ENCODE measurements at places on chromosomes 12 and 14.

DNA sequence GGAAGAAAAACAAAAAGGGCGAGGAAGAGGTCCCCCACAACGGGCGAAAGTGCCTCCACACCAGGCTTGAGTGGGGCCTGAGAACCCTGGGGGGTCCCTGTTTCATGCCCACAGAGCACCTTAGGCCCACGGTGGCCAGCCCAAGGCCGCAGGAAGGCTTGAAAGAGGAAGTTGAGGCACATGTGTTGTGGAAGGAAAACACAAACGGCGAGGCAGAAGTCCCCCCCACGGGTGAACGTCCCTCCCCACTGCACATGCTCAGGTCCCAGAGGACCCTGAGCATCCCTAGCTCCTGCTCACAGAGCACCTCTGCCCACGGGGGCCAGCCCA, 371.5 kb downstream of the ALG10 start:
- no peak for DNase-seq

GRCh38 chr14:27236601-27237000, 638.8 kb upstream of the NOVA1 start:
- DNase-seq: no peak

DNA sequence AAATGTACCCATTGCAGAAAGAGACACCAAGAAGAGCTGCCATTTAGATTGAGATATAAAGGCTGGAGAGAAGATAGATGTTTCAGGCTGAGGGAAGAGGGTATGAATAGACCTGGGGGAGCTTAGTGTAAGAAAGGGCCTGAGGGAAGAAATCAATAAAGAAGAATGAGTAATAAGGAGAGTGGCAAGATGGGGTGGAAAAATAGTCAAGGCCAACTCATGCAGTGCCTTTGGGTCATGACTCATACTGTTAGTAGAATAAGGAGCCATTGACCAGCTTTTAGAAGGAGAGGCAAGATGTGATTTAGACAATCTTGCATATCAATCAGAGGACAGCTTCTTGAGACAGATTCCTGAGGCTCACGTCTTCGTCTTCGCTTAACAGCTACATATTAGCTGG, 287.5 kb downstream of the DUSP6 start:
- DNase-seq: no peak

GRCh38 chr12:47020211-47020821, 59.1 kb upstream of the PCED1B start:
- no peak for DNase-seq

- no peak for DNase-seq
Observed at GRCh38 chr14:51951656-51952055, 37.7 kb upstream of the RTRAF start.

GRCh38 chr12:26971963-26972362, 33.7 kb downstream of the FGFR1OP2 start:
- no peak for DNase-seq

GRCh38 chr12:109110988-109111495, 5.3 kb upstream of the ACACB start:
- DNase-seq: peak; percentile 40

DNA sequence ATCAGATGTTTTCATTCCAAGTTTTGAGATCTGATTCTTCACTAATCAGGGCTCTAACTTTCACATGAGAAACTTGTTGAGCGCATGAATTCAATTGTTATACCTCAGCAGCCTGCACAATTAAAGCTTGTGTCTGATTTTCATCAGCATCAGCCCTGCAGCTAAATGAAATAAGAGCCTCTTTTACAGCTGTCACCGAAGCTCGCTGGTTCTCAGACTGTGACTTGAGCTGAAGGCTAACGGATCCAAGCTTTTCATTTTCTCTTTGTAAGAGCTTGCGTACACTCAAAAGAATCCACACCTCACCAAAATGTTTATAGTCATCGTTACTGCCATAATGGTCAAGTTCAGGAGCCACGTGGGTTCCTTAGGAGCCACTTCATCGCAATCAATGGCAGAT, 65.5 kb upstream of the BEGAIN start:
- no peak for DNase-seq

- no peak for DNase-seq
Observed at GRCh38 chr12:5305886-5306545, 125.9 kb upstream of the NTF3 start.

DNA sequence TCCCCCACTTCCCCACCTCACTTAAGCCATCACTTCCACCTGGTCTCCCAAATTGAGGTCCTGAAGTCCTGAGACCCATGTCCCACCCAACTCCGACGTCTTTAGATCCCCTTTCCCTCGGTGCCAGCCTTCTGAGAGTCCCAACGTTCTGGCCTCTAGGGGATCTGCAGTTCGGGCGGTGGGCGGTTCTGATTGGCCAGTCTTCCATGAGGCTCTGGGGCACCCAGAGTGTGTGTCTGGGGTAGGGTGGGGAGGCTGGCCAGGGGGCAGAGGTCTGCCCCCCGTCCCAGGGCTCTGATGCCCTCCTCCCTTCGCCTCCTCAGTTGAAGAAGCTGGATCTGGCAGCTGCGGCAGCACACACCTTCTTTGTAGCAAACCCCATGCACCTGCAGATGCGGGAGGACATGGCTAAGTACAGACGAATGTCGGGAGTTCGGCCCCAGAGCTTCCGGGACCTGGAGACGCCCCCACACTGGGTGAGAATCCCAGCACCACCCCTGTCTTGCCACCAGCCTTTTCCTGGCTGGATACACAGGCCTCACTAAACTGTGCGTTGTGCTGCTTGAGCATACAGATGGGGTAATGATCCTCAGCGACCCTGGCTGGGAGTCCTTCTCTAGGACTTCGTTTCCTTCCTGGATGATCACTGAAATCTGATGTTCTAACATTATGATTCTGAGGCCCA, 1.5 kb downstream of the P3H3 start:
- no peak for DNase-seq

DNA sequence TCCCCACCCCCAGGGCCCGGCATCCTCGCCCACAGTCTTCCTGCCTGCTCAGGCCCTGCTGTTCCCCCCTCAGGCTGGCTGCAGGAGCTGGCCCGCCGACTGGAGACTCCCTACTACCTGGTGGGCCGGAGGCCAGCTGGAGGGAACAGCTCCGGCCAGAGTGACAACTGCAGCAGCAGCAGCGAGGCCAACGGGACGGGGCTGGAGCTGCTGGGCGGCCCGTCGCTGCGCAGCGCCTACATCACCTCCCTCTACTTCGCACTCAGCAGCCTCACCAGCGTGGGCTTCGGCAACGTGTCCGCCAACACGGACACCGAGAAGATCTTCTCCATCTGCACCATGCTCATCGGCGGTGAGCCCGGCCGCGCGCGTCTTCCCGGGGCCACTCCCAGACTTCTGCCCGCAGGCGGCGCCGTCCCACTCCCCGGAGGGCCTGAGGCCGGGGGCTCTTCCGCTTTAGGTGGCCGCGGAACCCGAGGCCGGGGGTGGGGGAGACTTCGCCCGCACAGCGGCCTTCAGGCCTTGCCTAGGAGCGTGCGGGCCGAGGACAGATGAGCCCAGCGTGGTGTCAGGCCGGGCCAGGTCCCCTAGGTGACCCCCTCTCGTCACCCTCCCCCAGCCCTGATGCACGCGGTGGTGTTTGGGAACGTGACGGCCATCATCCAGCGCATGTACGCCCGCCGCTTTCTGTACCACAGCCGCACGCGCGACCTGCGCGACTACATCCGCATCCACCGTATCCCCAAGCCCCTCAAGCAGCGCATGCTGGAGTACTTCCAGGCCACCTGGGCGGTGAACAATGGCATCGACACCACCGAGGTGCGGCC, 10.2 kb downstream of the KCNH3 start:
- DNase-seq: no peak

DNA sequence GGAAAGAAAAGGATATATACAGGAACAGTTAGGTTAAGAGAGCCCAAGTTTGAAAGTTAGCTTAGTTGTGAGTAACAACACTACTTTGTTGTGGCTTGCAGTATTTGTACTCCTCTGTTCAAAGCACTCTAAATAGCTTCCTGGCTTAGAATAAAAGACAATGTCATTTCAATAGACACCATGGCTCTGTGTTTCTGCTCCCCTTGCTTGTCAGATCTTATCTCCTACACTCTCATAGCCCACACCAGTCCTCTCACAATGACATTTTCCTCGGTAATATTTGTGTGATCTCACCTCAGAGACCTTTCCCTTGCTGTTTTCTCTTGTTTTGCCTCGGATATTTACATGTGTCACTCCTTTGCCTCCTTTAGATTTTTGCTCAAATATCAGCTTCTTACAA, 418.4 kb downstream of the MDGA2 start:
- no peak for DNase-seq

GRCh38 chr12:85713373-85713772, 122.8 kb downstream of the RASSF9 start:
- DNase-seq: no peak

DNA sequence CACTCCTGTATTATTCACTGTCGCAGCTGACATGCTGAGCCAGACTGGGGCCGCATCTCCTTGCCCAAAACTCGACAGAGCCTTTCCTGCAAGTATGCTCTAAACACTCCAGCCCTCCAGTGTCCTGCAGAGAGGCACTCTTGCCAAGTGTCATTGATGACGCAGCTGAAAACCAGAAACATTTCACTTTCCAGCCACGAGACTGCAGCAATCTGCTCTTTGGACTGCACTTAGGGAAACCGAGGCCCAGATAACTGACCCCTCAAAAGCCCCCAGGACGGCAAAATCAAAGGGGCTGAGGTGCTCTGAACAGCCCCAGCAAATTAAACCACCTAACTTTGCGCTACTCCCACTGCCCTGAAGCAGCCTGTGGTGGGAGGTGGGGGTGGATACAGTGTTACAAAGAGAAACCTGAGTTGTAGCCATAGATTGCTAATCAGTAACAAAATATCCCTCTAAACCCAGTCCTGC, 2.6 kb downstream of the CCDC85C start:
- DNase-seq: no peak
